Activated effector memory CD4-positive, alpha-beta T cell treated with anti-CD3 and anti-CD28 coated beads, Interleukin-2, amount 50 U/mL, for 16 hours (primary cell): ENCODE measurements at places on chromosomes 2 and 18.

DNA sequence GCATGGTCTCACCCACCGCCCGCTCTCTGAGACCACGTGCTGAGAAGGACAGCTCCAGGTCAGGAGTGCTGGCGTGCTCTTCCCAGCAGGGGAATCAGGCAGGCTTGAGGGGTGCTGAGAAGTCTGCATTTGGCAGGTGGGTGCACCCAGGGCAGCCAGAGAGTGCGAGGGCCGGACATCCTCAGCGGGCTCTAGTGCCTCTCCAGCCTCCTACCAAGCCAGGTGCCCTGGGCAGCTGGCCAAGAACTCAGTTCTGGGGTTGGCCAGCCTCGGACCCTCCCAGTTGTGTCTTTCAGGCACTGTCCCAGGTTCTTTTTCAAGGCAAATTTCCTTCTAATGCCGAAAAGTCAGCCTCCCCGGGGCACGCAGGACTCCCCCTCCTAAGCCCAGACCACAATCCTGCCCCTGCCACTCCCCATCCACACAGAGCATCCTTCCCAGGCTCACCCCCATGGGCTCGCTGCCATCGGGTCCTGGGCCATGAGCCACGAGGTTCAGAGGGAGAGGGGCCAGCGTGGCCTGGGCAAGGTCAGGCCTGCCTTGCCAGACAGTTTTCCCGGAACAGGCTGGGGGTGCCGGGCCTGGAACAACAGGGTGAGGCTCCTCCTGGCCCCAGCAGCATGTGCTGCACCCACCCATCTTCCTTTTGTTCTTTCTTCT is 52.2 kb upstream of the GPC1 start:
- no peak for DNase-seq

DNA sequence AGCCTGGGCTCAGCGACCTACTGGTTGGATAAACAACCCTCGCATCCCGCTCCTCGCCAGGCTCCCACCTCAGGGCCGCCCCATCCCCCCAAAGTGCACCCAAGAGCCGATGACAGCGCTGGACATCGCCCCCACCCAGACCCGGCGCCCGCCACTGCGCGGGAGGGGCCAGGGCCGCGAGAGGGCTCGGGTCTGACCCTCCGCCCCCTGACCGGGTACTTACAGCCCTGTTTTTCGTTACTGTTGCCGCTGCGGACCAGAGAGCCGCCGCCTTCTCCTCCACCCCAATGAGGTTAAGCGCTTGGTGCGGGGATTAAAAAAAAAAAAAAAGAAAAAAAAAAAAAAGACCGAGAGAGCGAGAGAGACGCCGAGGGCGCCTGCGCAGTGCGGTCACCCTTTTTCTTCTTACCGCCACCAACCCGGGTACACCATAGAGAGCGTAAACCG is at the start of gene CLASP1:
CLASP1 (minus strand) TSS at position 314 of the 447 bp plus-strand sequence. CDS start 43,567 bp downstream, outside the sequence.
- DNase-seq: no peak

DNA sequence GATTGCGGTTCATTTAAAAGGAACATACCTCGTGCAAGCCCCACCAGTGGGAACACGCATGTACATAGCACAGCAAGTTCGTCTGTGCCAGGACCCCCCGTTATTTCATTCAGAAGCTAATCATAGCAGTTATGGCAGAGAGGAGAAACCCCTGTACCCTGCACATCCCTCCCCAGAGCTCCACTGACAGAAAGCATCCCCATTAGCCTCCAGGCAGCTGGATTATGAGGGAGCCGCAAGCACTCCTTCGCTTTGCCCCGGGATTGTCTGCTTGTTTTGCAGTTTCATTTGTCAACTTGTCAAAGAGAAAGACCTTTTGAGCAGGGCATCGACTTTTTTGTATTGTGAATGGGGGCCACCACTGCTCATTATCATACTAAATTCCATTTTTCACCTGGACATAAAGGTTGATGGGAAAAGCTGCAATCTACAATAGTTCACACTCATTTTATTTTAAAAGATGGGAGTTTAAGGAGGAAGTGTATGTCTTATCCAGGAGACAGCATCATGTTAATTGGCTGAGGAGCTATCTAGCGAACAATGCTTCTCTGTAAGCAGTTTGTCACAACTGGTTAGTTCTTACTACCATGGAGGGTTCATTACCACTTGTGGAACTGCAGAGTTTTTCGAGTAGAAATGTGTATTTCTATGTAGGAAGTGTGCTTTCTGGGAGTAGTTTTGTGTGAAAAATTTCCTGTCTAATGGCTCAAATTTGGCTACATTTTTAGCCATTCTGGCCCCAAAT is 255.3 kb downstream of the THSD7B start:
- DNase-seq: no peak

DNA sequence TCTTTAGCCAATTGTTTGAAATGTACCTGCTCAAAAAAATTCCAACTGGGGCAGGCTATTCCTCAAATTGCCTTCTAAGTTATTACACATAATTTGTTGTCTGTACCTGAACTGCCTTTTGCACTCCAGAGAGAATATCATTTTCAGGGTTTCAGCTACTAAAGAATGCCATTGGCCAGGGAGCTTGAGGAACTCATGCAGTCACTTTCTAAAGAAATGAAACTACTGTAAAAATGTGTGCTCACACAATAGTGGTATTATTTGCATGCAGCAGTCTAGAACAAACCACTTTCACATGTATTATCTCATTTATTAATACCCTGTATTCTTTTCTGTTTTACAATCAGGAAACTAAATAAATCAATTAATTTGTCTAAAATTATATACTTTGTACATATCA is 152.2 kb downstream of the PID1 start:
- DNase-seq: no peak

DNA sequence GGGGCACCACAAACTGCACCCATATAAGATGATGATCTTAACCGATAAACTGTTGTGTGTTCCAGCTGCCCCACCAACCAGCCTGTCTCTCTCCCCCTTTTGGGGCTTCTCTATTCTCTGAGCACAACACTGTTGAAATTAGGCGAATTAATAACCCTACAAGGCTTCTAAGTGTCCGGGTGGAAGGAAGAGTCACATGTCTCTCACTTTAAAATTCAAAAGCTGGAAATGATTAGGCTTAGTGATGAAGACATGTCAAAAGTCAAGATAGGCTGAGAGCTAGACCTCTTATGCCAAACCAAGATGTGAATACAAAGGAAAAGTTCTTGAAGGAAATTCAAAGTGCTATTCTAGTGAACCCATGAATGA is 782.1 kb downstream of the MBD2 start:
- no peak for DNase-seq

DNA sequence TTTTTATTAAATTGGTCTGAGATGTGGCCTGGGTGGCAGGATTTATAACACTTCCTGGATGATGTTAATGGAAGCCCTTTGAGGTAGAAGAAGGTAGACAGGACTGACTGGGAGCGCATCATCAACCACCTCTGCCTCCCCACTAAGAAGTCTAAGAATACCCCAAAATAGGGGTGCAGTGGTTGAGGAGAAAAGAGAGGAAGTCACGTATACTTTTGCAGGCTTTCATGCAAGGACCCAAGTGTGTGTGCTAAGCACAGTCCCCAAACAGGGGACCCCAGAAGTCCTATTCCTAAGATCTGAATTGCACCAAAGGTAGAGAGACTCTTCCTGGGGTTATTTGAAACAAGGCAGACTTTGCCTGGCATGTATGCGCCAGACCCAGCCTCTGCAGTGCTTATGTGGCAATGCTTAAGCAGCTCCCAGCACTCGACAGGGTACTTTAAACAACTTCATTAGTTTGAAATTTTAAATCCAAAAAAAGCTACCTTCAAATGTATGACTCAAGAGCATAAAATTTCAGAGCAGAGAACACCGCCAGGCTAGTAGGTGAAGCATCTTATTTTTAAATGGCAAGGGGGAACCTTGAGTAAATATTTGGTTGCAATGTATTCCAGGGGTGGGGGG is 35.3 kb downstream of the BCL2 start:
- DNase-seq: no peak

- DNase-seq: no peak
Observed at GRCh38 chr2:121805766-121806143, 50.3 kb downstream of the TSN start.

- DNase-seq: no peak
Observed at GRCh38 chr2:222442665-222443064, 18.3 kb downstream of the SGPP2 start.

DNA sequence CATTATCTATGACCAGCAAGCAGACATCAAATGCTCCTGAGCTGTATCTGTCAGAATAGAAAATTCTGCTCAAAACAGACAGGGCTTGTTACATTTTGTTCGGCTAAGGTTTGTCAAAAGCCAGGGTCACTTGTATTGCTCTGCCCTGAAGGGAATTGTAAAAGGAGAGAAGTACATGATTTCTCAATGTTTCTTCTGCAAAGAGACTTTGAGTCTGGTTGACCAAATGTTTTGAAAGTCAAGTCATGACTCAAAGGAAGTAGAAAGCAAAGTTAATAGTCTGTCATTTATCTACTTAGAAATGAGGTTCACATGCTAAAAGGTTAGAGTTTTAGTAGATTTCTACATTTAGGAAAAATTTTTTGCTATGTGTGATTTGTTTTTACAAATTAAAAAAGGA is 1624.1 kb upstream of the ZEB2 start:
- DNase-seq: no peak
